ENCODE measurements at places on chromosomes 2 and 18. TPM values are rescaled to one million over a fixed set of nuclear protein-coding genes. Genes with fewer than 3 reads are reported as not detected.
A peak's percentile ranks its signal among the peaks of the same experiment; 100 is the strongest.

The LRP2 gene
- not detected for total RNA-seq

The ASIC4 gene
- total RNA-seq, result not detected

The CNGA3 gene
- total RNA-seq, result not detected

The TNFRSF11A gene
- total RNA-seq, result 0.16 TPM

The ACAA2 gene
- total RNA-seq, result 304 TPM

The POTEJ gene
- total RNA-seq, result not detected

The GREB1 gene
- total RNA-seq, result 4.8 TPM

The ATP6V1B1 gene
- 0.60 TPM for total RNA-seq

The SH3RF3 gene
- total RNA-seq, result 7.4 TPM

GRCh38 chr18:38576916-38577315, 1011.3 kb upstream of the CELF4 start:
- H3K36me3 ChIP-seq, result no peaks in the 10 kb centered on the region
- no peaks in the 10 kb centered on the region for H3K4me1 ChIP-seq
- H3K4me3 ChIP-seq, result no peak overlapping the region
- no peak overlapping the region for H3K27ac ChIP-seq

- no peaks in the 10 kb centered on the region for H3K27me3 ChIP-seq
- H3K4me3 ChIP-seq, result no peak overlapping the region
- H3K36me3 ChIP-seq, result no peaks in the 10 kb centered on the region
- H3K27ac ChIP-seq, result no peak overlapping the region
These were observed 7.7 kb downstream of the FBXO15 start for GRCh38 chr18:74139888-74140287.

DNA sequence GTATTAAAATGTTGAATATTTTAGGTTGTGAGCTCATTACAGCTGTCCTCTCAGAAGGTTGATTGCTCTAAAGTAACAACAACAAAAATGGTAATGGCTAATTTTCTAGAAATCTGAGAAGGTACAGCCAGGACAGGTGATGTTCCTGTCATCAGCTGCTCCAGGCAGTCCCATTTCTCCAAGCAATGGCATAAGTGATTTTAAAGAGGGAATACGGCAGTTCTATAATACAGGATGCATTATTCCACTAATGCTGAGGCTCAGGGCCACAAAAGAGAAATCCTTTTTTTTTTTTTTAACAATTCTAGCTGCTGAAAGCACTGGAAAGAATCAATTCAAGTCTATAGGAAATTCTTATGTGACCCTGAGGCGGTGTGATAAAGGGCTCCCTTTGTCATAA, 199.9 kb downstream of the PMAIP1 start:
- no peaks in the 10 kb centered on the region for H3K4me1 ChIP-seq
- no peak for DNase-seq
- no peak overlapping the region for H3K4me3 ChIP-seq
- no peaks in the 10 kb centered on the region for H3K27me3 ChIP-seq
- H3K27ac ChIP-seq, result no peak overlapping the region
- H3K36me3 ChIP-seq, result no peaks in the 10 kb centered on the region

- no peak overlapping the region for H3K4me3 ChIP-seq
- H3K27ac ChIP-seq, result no peak overlapping the region
- no peak for DNase-seq
- H3K4me1 ChIP-seq, result no peaks in the 10 kb centered on the region
- H3K36me3 ChIP-seq, result no peaks in the 10 kb centered on the region
These were observed 37.4 kb upstream of the PROKR1 start for GRCh38 chr2:68605939-68606338.

GRCh38 chr18:44541781-44542180, 138.9 kb upstream of the SETBP1 start:
- no peak overlapping the region for H3K4me3 ChIP-seq
- no peak for DNase-seq
- no peaks in the 10 kb centered on the region for H3K27me3 ChIP-seq

DNA sequence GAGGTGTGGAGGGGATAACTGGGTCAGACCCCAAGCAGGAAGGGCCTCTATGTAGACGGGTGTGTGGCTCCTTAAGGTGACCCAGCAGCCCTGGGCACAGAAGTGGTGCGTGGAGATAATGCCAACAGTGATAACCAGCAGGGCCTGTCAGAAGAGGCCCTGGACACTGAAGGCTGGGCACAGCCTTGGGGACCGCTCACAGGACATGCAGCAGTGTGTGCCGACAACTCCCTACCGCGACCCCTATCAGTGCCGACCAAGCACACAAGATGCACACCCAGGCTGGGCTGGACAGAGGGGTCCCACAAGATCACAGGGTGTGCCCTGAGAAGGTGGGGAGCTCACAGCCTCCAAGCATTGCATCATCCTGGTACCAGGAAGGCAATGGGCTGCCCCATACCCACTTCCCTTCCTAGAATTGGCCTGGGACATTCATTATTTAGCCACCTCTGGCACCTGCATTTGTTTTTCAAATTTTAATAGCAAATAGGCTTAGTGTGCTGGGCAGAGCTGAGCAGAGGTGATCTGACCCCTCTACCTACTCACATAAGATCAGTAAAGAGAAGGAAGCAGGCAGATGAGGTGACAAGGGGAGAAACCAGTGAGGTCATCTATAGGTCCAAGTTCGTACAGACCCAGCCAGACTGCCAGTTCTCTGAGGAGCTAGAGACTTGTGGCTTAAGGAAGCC, 55.2 kb downstream of the BCL11A start:
- H3K27me3 ChIP-seq, result no peaks in the 10 kb centered on the region
- H3K4me1 ChIP-seq, result peaks cover 4% of the 10 kb centered on the region
- no peaks in the 10 kb centered on the region for H3K36me3 ChIP-seq
- no peak overlapping the region for H3K27ac ChIP-seq

GRCh38 chr18:66764230-66764629, 160.3 kb upstream of the CDH19 start:
- no peak overlapping the region for H3K4me3 ChIP-seq
- H3K27ac ChIP-seq, result no peak overlapping the region
- H3K27me3 ChIP-seq, result no peaks in the 10 kb centered on the region
- DNase-seq, result no peak
- no peaks in the 10 kb centered on the region for H3K36me3 ChIP-seq

DNA sequence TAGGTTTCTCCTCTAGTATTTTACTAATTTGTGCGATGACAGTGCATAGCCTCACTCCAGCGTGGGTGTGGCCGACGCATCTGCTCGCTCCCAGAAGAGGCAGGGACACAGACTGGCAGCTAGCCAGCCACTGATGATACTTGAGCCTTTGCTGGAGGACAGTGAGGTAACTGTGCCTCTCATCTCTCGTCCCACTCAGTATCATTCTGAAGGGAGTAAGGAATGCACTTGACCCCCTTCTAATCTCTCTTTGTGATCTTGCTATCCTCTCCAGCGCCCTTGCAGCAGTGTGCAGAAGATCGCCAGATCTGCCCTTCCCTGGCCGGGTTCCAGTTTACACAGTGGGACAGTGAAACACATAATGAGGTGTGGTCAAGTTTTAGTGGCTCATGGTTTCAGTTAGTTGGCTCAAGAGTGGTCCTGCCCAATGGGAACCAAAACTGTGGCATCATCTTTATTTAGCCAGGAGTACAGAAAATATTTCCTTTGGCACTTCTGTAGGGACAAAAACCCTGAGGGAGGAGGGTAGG, 17.5 kb downstream of the NCAPH start:
- peak overlapping the region; percentile 68 for H3K27ac ChIP-seq
- H3K4me1 ChIP-seq, result peaks cover 10% of the 10 kb centered on the region

- DNase-seq, result no peak
- H3K4me1 ChIP-seq, result no peaks in the 10 kb centered on the region
- no peaks in the 10 kb centered on the region for H3K36me3 ChIP-seq
- H3K27me3 ChIP-seq, result no peaks in the 10 kb centered on the region
- H3K27ac ChIP-seq, result no peak overlapping the region
- no peak overlapping the region for H3K4me3 ChIP-seq
These were observed 629.1 kb downstream of the LRP1B start for GRCh38 chr2:141501752-141502151.

GRCh38 chr2:233076749-233077148, 16.6 kb downstream of the INPP5D start:
- no peaks in the 10 kb centered on the region for H3K27me3 ChIP-seq
- DNase-seq, result no peak
- H3K4me3 ChIP-seq, result no peak overlapping the region
- no peak overlapping the region for H3K27ac ChIP-seq
- H3K4me1 ChIP-seq, result no peaks in the 10 kb centered on the region
- no peaks in the 10 kb centered on the region for H3K36me3 ChIP-seq

GRCh38 chr2:41668529-41668928, 379.3 kb upstream of the PKDCC start:
- no peak overlapping the region for H3K27ac ChIP-seq
- no peak overlapping the region for H3K4me3 ChIP-seq
- peaks cover 2% of the 10 kb centered on the region for H3K4me1 ChIP-seq
- peak; percentile 19 for DNase-seq

DNA sequence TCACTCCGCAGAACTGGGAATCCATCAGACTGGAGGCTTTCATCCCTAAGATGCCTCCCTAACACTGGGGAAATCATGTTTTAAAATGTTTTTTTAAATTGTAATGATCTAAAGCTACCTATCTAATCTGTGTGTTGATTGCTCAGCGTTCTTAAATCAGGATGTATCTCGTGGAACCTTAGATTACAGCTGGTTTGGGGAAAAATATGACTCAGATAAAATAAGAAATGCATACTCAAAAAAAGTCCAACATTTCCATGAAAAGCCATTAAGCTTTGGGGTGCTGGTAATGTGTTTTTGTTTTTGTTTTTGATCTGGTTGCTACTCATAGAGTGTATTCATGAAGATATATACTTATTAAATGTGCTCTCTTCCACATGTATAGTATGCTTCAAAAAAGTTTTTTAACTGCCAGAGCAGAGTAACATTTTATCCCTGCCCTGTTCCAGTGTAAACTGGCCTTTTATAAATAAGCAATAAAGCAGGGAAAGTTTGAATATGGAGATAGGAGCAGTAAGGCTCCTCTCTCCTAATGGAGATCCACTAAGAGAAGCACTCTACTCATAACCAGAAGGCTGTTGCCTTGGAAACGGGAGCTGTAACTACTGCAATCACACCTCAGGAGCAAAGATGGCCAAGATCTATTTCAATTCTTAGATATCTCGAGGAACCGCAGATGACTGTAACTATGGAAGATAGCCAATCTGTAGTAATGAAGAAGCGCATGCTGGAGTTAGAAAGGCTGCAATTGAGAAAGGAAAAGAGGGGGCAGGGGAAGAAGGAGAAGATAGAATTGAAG, 41.6 kb downstream of the ANKRD44 start:
- DNase-seq, result no peak
- no peak overlapping the region for H3K4me3 ChIP-seq
- H3K36me3 ChIP-seq, result no peaks in the 10 kb centered on the region
- H3K27me3 ChIP-seq, result no peaks in the 10 kb centered on the region
- peaks cover 18% of the 10 kb centered on the region for H3K4me1 ChIP-seq
- H3K27ac ChIP-seq, result no peak overlapping the region

- no peak overlapping the region for H3K27ac ChIP-seq
- H3K36me3 ChIP-seq, result no peaks in the 10 kb centered on the region
- H3K4me1 ChIP-seq, result no peaks in the 10 kb centered on the region
These were observed 634.3 kb downstream of the TMEM182 start for GRCh38 chr2:103396152-103396551.

DNA sequence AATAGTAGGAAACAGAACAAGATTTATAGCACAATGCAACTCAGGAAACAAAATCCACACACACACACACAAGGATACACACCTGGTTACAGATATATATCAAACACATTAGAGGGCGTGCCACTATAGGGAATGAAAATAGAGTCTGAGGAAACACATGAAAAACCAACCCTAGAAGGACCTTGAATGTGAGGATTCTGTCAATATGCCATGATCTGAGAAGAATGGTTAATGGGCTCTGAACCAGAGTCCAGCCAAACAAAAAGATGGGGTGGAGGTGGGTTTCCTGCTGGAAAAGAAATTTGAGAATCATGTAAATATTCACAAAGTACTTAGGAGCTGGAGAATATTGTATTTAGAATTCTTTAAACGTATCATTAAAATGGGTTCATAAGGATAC, 7.8 kb upstream of the TMEM37 start:
- no peaks in the 10 kb centered on the region for H3K36me3 ChIP-seq
- no peak for DNase-seq
- H3K4me3 ChIP-seq, result no peak overlapping the region
- no peak overlapping the region for H3K27ac ChIP-seq
- no peaks in the 10 kb centered on the region for H3K27me3 ChIP-seq
- H3K4me1 ChIP-seq, result no peaks in the 10 kb centered on the region

- no peaks in the 10 kb centered on the region for H3K27me3 ChIP-seq
- H3K4me1 ChIP-seq, result no peaks in the 10 kb centered on the region
- no peak for DNase-seq
- no peak overlapping the region for H3K4me3 ChIP-seq
- no peak overlapping the region for H3K27ac ChIP-seq
These were observed 210.2 kb downstream of the MC4R start for GRCh38 chr18:60162388-60162787.

GRCh38 chr2:113846429-113846828, 43.5 kb upstream of the ACTR3 start:
- H3K4me3 ChIP-seq, result no peak overlapping the region
- DNase-seq, result no peak
- no peak overlapping the region for H3K27ac ChIP-seq
- H3K27me3 ChIP-seq, result no peaks in the 10 kb centered on the region
- H3K4me1 ChIP-seq, result no peaks in the 10 kb centered on the region

DNA sequence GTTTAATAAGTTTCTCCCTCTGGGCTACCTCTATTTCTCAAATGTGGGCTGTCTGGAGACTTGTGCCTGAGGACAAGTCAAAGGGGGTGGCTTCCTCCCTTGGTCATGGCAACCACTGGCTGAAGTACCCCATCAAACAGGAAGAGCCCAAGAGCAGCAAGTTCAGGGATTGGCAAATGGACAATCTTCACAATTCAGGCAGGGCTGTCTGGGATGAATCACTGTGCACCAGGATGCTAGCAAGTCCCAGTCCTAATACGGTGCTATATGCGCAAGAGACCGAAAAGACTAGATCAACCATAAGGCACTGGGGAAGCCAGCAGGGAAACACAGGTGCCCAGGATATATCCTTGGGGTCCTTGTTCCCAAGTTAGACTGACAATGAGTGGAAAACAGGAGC, 75.5 kb downstream of the ANTXR1 start:
- DNase-seq, result no peak
- peaks cover 11% of the 10 kb centered on the region for H3K36me3 ChIP-seq
- H3K27me3 ChIP-seq, result no peaks in the 10 kb centered on the region
- no peak overlapping the region for H3K4me3 ChIP-seq
- no peak overlapping the region for H3K27ac ChIP-seq
- H3K4me1 ChIP-seq, result peaks cover 20% of the 10 kb centered on the region

GRCh38 chr18:37381554-37381953, 184.0 kb downstream of the CELF4 start:
- H3K4me1 ChIP-seq, result no peaks in the 10 kb centered on the region
- no peaks in the 10 kb centered on the region for H3K27me3 ChIP-seq
- H3K4me3 ChIP-seq, result no peak overlapping the region
- no peak for DNase-seq
- H3K27ac ChIP-seq, result no peak overlapping the region

- no peaks in the 10 kb centered on the region for H3K27me3 ChIP-seq
- no peak overlapping the region for H3K4me3 ChIP-seq
- peaks cover 3% of the 10 kb centered on the region for H3K4me1 ChIP-seq
- DNase-seq, result no peak
These were observed 210.6 kb downstream of the ZNF521 start for GRCh38 chr18:25141399-25141798.

Data from heart left ventricle (tissue), 16 donors.